ENCODE measurements at places on chromosomes 16 and 17.

GRCh38 chr17:71392715-71393567, 727.9 kb upstream of the SOX9 start:
- no peak for DNase-seq

DNA sequence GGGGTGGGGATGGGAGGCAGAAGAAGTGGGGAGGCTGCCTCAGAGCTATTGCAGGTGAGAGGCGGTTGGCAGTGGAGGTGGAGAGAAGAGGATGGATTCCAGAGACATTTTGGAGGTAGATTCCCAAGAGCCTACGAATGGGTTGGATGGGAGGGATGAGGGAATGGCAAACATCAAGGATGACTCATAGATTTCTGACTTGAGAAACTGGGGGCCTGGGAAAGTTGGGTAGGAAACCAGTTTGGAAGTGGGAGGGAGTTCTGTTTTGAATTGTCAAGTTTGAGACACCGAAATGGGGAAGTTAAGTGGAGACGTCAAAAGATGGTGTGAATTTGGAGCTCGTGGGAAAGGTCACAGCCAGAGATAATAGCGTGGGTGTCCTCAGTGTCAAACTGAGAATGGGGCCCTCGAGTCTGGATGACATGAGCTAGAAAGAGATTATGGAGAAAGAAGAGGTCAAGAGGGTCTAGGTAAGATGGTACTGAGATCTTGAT, 6.2 kb upstream of the CYLD start:
- DNase-seq, result peak; percentile 61

GRCh38 chr17:78058001-78058400, 70.6 kb downstream of the TMC6 start:
- no peak for DNase-seq

DNA sequence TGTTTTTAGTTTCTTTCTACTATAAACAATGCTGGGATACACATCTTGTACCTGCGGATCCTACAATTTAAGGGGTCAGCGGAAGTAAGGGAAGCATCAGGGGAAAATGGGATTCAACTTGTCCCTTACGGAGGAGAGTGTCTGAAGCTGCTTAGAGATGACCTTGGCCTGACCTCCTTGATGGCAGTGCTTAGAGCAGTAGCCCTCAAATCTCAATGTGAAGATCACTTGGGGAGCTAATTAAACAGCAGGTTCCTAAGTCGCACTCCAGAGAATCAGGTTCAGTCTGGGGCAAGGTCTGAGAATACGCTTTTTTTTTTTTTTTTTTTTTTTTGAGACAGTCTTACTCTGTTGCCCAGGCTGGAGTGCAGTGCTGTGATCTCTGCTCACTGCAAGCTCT, 9.6 kb upstream of the METTL16 start:
- DNase-seq, result no peak

GRCh38 chr16:8673611-8674412, 605 bp upstream of the ABAT start:
- no peak for DNase-seq

DNA sequence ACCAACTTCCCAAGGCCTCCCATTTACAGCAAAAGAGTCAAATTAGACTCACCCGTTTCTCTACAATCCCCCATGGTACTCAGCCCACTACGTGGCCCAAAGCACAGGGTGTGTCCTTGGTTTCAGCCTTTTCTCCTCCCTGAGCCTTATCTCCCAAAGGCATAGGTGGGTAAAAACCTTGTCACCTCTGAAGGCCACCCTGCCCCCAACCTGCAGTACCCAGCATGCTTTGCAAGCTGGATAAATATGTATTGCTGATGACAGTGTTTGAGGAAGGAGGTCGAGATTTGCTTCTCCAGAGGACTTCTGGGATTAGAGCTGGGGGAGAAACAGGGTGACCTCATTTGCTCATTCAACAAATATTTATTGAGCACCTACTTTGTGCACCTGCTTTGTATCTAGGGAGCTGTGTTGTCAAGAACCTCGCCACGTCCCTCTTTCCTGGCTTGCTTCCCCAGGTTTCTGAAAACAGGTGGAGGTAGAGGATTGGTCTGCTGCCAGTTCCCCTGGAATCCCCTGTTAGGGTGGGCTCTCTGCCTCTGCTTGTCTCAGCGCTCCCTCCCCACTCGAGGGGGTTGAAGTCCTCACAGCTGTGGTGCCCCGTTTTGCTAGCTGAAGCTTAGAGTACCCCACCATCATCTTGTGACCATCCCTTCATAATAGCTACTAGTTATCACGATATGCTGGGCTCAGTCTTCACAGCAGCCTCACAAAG, 3.0 kb downstream of the LASP1 start:
- no peak for DNase-seq

DNA sequence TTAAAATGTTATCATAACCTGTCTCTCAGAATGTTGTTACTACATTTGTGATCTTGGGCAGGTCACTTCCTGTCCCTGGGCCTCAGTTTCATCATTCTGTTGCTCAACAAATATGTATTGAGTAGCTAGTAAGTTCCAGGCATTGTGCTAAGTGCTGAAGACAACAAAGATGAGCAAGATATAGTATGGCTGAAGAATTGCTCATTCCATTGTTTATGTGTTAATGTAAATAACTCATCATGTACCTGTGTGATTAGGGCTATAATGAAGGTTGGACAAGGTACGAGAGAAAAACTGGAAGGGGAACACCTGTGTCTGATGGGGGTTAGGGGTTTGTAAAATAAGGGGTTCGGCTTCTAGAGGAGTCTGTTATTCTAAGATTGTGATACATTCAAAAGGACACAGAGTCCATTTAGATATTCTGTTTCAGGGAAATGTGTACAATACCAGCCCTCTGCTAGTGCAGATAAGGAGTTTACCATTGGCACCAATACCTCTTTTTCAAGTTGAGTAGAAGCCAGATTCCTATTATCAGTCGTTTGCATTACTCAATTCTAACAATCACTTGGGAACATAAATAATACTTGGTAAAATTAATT, 20.0 kb downstream of the TUBG1 start:
- no peak for DNase-seq

DNA sequence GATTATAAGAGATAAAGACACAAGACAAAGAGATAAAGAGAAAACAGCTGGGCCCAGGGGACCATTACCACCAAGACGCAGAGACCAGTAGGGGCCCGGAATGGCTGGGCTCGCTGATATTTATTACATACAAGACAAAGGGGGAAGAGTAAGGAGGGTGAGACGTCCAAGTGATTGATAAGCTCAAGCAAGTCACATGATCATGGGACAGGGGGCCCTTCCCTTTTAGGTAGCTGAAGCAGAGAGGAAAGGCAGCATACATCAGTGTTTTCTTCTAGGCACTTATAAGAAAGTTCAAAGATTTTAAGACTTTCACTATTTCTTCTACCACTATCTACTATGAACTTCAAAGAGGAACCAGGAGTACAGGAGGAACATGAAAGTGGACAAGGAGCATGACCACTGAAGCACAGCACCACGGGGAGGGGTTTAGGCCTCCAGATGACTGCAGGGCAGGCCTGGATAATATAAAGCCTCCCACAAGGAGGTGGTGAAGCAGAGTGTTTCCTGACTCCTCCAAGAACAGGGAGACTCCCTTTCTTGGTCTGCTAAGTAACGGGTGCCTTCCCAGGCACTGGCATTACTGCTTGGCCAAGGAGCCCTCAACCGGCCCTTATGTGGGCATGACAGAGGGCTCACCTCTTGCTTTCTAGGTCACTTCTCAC, 63.9 kb upstream of the ARL4D start:
- DNase-seq, result no peak

DNA sequence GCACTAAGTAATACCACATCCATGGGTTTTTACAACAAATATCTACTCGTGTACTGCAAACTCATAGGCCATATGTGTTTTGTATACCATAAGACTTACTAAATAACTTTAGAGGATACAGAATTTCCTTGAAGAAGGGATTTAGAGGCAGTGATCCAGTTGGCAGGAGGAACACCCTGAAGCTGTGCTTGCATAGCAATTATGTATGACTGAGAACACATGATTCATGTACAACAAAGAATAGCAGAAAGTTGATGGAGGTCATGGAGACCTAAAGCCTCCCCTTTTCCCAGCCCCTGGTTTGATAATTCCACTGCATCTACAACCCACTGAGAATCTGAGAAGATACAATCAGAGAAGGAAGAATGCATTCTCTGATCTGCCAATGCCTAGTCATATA, 83.8 kb upstream of the PMFBP1 start:
- DNase-seq, result no peak

DNA sequence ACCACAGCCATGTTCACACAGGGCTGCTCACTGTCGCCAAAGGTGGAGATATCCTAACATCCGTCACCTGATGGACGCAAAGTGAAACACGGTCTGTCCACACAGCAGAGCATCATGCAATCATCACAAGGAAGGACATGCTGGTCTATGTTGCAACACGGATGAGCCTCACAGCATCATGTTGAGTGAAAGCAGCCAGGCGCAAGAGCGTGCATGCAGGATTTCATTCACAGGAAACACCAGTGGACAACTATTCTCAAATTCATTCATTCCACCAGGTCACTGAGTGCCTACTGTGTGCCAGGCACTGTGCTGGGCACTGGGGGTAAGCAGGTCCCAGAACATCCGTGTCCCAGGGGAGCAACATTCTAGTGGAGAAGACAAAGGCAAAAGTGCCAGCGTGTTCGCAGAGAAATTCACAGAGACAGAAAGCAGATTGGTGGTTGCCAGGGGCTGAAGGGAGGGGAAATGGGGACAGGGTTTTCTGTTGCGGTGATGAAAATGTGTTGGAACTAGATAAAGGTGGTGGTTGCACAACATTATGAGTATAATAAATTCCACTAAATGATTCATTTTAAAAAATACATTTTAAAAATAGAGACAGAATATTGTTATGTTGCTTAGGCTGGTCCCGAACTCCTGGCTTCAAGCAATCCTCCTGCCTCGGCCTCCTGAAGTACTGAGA, 22.7 kb upstream of the KCNJ12 start:
- no peak for DNase-seq

DNA sequence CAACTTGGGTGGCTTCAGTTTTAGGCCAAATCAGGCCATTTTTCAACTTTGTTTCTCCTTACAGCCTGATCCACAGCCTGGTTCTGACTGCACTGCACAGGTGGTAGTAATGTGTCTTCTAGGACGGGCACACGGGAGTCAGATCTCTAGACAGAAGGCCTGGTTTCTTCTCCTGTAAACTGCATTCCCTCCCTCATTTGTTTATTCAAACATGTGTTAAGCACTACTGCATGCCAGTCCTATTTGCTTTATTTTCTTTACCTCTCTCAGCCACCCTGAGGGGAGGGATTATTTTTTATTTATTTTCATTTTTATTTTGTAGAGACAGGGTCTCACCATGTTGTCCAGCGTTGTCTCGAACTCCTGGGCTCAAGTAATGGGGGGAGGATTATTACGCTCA, 6.3 kb upstream of the KSR1 start:
- DNase-seq, result no peak

DNA sequence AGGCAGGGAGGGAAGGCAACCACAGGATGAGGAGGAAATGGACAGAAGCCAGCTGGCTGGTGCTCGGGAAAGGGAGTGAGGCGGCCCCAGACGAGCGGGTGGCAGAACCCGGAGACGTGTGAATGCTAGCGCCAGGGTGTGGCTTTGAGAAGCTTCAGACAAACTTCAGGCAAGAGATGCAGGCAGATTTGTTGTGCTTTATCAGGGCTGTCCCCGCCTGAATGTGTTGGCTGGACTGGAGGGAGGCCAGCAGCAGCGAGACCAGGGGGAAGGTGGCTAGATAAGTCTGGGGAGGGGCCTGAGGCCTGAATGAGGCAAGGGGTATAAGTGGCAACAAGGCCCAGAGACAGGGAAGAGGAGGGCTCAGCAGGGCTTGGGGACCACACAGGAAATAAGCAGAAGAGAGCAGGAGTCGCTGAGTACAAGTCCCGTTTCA, 22.0 kb downstream of the CAMKK1 start:
- DNase-seq, result no peak

GRCh38 chr16:77788181-77789084, at the start of gene VAT1L:
Gene VAT1L, plus strand, starts transcription at chr16:77788564. Its CDS starts 119 bp downstream, at chr16:77788683.
- peak; percentile 17 for DNase-seq

DNA sequence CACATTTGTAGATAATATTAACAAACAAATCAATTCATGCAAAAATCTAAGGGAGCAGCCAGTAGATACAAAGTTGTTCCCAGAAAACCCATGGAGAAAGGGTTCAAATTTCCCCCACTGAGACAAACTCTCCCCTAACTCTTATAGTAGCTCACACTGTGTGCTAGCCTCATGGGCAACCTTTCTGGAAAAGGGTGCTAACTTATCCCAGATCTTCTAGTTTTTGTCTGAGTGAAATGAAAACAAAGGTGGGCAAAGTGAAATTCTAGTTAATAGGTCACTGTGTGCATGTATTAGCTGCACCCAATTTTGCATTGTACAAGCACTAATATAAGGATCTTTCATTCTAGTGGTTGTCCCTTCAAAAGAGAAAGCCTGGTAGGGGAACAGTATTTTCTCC, 9.9 kb upstream of the USP32 start:
- no peak for DNase-seq

GRCh38 chr16:83244057-83244456, 563.7 kb upstream of the HSBP1 start:
- no peak for DNase-seq

DNA sequence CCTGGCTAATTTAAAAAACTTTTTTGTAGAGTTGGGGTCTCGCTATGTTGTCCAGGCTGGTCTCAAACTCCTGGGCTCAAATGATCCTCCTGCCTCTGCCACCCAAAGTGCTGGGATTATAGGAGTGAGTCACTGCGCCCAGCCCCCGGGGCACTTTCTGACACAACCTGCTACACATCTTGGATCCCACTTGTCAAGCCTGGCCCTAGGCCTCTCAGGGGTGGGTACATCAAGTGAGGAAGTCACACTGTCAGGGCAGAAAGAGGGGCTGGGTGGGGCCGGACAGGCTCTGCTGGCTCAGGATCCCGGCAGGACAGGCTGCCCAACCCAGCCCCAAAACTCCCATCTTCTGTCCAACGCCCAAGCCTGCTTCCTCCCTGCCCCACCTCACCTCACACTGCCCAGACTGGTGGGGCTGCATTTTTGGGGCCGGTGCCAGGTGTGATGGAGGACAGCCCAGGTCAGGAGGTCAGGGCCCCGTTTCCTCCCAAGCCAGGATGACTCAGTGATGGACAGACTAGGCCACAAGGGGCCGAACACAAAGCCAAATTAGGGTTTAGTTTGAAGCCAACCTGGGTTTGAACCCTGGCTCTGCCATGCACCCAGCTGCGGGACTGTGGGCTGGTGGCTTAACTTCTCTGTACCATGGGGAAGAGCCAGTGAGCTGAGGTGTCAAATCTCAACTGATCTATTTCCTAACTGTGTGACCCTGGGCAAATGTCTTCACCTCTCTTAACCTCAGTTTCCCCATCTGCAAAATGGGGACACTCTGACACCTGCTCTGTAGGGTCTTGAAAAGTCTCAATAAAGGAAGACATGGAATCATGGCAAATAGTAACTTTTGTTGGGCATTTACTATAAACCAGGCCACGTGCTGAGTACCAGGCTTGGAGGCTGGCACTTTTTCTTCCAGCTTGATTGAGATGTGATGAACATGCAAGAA, 8.9 kb upstream of the PPL start:
- DNase-seq, result no peak

- DNase-seq, result no peak
Measured at GRCh38 chr17:56679115-56679776, 85.7 kb downstream of the NOG start.

- DNase-seq, result no peak
Measured at GRCh38 chr16:48330189-48330840, 54.9 kb downstream of the SIAH1 start.

DNA sequence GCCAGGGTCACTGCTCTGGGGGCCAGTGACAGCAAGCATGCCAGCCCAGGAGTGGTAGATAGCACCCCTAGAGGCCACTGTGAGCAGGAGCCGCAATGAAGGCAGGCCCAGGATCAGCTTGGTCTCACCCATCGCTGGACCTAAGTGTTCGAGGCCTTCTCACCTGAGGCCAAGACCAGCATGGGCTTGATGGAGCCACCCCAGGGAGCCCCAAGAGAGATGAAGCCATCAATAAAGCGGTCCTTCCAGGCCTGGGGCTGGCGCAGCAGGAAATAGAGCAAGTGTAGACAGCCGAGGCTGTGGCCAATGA, 1.8 kb downstream of the LCAT start:
- peak; percentile 50 for DNase-seq
